Endothelial cell (in vitro differentiated cells): ENCODE measurements at places on chromosomes 7 and 10. TPM values are rescaled to one million over a fixed set of nuclear protein-coding genes. Genes with fewer than 3 reads are reported as not detected.

- peak overlapping the region; percentile 26 for H3K4me3 ChIP-seq
- peaks cover 22% of the 10 kb centered on the region for H3K4me1 ChIP-seq
- no peak for DNase-seq
- peaks cover 18% of the 10 kb centered on the region for H3K36me3 ChIP-seq
Measured at GRCh38 chr10:95233377-95234034, 39.5 kb downstream of the ACSM6 start.

DNA sequence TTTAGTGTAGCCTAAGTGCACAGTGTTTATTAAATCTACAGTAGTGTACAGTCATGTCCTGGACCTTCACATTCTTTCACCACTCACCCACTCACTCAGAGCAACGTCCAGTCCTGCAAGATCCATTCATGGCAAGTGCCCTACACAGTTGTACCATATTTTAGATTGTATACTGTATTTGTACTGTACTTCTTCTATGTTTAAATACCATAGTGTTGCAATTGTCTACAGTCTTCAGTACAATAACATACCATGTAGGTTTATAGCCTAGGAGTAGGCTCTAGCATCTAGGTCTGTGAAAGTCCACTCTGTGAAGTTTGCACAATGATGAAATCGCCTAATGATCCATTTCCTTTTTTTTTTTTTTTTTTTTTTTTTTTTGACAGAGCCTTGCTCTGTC, 12.0 kb downstream of the EEPD1 start:
- no peak overlapping the region for H3K4me3 ChIP-seq
- DNase-seq, result no peak
- peaks cover 3% of the 10 kb centered on the region for H3K27me3 ChIP-seq
- peaks cover 3% of the 10 kb centered on the region for H3K4me1 ChIP-seq

ZNF488 gene
- total RNA-seq, result 0.41 TPM

- H3K4me3 ChIP-seq, result no peak overlapping the region
- no peak for DNase-seq
- no peaks in the 10 kb centered on the region for H3K27me3 ChIP-seq
- peak overlapping the region; percentile 70 for H3K27ac ChIP-seq
Measured at GRCh38 chr7:133613250-133613790, 360.4 kb downstream of the EXOC4 start.

- peak; percentile 76 for DNase-seq
- peaks cover 2% of the 10 kb centered on the region for H3K27me3 ChIP-seq
- peak overlapping the region; percentile 64 for H3K27ac ChIP-seq
- H3K4me3 ChIP-seq, result peak overlapping the region; percentile 42
Measured at GRCh38 chr10:92839191-92840085, 8.9 kb upstream of the EXOC6 start.

OR2A42 gene
- 0.08 TPM for total RNA-seq

DNA sequence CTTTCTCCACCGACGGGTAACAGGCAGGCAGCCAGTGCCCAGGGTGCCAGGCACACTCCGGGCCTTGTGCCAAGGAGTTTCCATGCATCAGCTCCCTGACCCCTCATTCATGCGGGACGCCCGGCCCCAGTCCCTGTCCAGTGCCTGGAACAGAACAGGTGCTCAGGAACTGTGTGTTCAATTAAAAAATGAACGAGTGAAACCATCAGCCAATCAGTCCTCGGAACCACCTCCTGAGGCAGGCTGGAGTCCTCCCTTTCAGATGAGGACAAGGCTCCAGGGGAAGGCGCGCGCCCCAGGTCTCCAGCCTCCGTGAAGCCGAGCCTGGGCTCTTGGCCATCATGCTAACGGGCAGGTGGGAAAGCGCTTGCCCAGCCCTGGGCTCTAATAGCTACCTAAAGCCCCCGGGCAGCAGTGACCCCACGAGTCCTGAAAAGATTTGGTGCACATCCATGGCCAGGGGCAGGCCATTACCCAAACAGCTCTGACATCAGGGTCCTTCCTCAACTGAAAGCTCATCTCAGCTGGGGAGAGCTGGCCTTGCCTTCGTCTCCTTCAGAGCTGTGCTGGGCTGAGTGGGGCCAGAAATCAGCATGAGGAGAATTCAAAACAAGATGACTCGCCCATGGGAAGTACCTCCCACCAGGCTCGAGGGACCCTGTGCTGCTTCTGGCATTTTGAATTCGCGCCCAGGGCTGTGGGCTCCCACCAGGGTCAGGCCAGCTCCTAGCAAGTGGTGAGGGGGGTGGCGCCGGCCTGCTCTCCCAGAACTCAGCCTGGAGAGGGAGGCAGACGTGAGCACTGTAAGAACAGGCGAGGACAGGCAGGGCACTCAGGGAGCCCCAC, 200.5 kb downstream of the MAD1L1 start:
- no peak overlapping the region for H3K4me3 ChIP-seq
- no peak for DNase-seq
- H3K4me1 ChIP-seq, result peaks cover 2% of the 10 kb centered on the region
- H3K27me3 ChIP-seq, result peaks cover 2% of the 10 kb centered on the region
- peaks cover 10% of the 10 kb centered on the region for H3K36me3 ChIP-seq

- H3K4me3 ChIP-seq, result no peak overlapping the region
- H3K4me1 ChIP-seq, result peaks cover 7% of the 10 kb centered on the region
- H3K27me3 ChIP-seq, result peaks cover 3% of the 10 kb centered on the region
- H3K27ac ChIP-seq, result no peak overlapping the region
- H3K36me3 ChIP-seq, result no peaks in the 10 kb centered on the region
Measured at GRCh38 chr10:35300063-35300699, 36.1 kb upstream of the CCNY start.

DNA sequence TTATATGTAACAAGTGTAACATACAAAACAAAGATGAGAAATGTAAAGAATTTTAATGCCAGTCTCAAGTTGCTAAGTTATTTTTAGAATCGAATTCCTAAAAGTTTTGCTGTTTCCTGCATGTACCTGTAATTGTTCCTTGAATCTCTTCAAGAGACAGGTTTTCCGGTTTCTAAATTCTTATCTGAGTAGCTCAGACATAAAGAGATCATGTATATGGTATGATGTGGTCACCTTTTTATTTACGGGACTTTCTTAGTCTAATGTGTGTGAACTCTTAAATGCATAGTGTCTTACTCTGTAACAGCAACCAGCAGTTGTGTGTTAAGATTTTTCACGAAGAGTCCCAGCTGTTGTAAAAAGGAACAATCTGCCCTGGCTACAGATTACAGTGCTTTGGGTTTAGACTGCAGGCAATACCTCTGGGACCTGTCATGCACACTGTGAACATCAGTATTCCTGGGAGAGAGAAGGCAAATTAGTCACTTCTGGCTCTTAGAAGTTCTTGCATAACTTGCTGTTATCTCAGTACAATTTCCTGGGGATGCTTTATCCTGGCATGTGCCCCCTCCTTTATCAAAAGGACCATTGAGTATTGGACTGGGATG, 263.4 kb downstream of the BICC1 start:
- H3K27me3 ChIP-seq, result no peaks in the 10 kb centered on the region
- peaks cover 4% of the 10 kb centered on the region for H3K4me1 ChIP-seq
- DNase-seq, result no peak
- no peaks in the 10 kb centered on the region for H3K36me3 ChIP-seq

DNA sequence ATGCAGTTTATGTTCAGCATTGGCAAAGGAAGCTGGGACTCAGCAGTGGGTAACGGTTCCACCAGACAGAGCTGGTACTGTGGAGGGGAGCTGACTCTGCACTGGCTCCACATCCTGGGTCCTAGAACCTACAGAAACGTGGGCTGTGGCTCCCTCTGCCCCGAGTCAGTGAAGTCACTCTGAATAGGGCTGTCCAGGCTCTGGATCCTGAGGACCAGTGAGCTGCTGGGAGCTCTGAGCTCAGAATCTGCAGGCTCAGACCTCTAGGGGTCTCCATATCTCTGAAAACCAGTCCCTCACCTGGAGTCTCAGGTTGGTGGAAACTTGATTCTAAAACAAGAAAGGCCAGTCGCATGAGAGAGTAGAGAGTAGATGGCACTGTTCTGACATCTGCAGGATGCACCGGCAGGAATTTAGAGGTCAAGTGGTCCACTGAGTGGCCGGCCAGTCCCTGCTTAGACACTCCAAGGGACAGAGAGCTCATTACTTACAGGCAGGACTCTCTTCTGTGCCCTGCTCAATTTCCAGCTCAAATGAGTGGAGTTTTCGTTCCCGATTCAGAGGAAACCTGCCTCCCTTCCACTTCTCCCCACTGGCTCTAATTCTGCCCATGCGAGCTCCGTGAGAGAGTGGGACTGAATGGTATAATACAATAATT, 18.6 kb downstream of the NPFFR1 start:
- no peak overlapping the region for H3K27ac ChIP-seq
- H3K36me3 ChIP-seq, result no peaks in the 10 kb centered on the region
- H3K27me3 ChIP-seq, result peaks cover 5% of the 10 kb centered on the region
- peak; percentile 22 for DNase-seq

CRYGN gene
- not detected for total RNA-seq

MRC1 gene
- total RNA-seq, result 35.7 TPM

DNA sequence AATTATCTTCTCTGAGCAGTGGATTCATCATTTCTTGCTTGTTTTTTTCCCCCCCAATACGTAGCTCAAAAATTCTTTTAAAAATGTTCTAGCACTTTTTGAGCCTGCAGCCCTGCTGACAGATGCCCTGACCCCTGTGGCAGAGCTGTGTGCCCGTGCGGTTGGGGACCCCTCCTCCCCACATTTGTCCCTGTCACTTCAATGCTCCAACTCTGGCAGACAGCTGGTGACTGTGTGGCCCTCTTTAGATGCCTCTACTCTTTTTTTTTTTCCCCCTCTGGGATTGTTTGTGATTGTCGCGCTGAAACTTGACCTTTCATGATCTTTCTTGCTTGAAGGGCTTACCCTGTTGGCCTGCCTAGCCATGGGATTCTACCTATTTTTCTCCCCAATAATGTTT, 214.1 kb downstream of the TMEM178B start:
- peaks cover 7% of the 10 kb centered on the region for H3K27me3 ChIP-seq
- DNase-seq, result no peak
- H3K36me3 ChIP-seq, result no peaks in the 10 kb centered on the region

DNA sequence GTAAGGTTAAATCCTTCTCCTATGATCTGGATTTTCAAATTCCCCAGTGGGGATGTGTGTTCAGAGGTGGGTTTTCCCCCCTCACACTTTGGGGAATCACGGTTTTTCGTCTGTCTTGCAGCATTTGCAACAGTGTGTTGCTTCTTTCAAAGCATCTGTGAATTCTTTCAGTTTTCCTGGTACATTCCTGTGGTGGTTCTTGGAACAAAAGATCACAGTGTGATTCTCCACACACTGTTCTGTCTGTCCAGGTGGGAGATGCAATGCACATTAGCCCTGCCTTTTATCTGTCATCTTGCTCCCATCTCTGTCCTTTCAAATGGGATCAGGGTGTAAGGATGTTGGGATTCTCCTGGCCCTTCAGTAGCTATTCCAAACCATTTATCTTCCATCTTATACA, 11.8 kb downstream of the AGK start:
- peak overlapping the region; percentile 1 for H3K4me3 ChIP-seq
- H3K4me1 ChIP-seq, result no peaks in the 10 kb centered on the region
- peaks cover 42% of the 10 kb centered on the region for H3K36me3 ChIP-seq

TMEM176B gene
- total RNA-seq, result 1.4 TPM

GNGT1 gene
- total RNA-seq, result not detected

- H3K4me1 ChIP-seq, result no peaks in the 10 kb centered on the region
- no peak overlapping the region for H3K27ac ChIP-seq
- peaks cover 5% of the 10 kb centered on the region for H3K36me3 ChIP-seq
Measured at GRCh38 chr7:105454095-105454747, 65.5 kb upstream of the SRPK2 start.

DNA sequence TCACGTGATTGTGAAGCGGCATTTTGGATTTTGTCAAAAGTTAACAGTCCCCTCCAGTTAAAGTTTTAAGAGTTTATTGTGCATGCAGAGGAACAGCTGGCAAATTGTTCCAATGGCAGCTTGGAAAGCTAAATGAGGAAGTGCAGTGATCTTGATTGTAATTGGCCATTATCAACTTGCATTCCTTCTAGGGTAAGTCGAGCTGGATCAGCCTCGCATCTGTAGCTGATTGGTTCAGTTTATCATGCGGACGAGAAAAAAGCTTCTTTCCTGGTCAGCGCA, 566 bp downstream of the ZNF789 start:
- peak overlapping the region; percentile 100 for H3K4me3 ChIP-seq
- peak overlapping the region; percentile 85 for H3K27ac ChIP-seq
- no peak for DNase-seq
- H3K36me3 ChIP-seq, result peaks cover 18% of the 10 kb centered on the region

ZNF503 gene
- total RNA-seq, result 8.9 TPM

DNA sequence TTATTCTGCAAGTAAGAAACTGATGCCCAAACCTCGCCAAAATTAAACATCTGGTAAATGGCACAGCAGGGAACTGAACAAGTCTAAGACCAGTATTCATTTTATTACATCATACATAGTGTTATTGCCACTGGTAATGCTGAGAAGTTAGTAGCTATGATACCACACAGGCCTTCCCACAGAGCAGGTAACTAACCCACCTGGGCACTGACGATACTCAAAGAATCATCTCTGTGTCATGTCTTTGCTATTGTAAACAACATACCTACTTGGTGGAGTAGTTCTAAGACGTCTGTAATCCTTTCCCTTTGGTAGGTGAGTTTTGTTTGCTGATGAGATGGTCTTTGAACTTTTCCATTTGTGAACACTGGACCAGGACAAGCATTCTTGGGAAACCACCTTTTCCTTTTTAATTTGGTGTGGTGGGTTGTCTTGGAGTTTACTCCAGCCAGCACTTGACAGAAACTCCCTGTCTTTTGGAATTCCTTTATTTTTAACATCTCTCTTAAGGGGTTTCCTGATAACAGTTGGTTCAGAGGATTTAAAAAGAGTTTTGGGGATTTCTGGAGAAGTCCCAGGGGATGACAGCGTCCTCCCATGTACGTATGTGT, 40.9 kb downstream of the PDSS1 start:
- DNase-seq, result no peak
- H3K4me3 ChIP-seq, result no peak overlapping the region
- no peaks in the 10 kb centered on the region for H3K4me1 ChIP-seq
- peaks cover 6% of the 10 kb centered on the region for H3K36me3 ChIP-seq
- H3K27me3 ChIP-seq, result no peaks in the 10 kb centered on the region

DNA sequence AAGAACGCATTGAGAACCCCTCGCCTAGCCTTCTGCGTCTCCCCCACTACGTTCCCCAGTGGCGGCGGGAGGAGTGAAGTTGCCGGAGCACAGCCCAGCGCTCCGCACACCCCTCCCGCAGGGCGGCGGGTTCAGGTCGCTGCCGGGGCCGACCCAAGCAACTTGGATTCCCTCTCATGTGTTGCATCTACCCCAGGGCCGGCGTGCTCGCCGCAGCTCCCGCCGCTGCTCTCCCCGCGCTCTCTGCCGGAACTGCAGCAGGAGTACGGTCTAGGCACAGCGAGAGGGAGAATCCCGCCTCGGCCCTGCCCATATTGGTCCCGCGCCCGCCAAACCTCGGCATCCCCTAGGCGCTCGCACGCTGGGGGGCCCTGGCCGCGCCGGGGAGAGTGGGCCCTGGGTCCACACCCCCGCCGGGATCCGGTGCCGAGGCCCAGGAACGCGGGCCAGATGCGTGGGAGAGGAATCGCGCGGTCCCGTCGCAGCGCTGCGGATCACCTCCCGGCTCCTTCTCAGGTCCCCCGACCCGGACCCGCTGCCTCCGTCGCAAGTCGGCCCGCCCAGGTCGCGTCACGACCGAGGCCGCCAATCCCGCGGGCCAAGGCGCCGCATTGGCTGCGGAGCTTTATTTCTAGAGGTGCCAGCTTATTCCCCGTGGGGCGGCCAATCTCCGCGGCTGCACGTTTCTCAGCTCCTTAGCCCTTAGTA, 648 bp upstream of the TMEM243 start:
- peaks cover 10% of the 10 kb centered on the region for H3K36me3 ChIP-seq
- H3K4me3 ChIP-seq, result peak overlapping the region; percentile 97
- H3K27me3 ChIP-seq, result peaks cover 12% of the 10 kb centered on the region
- H3K4me1 ChIP-seq, result peaks cover 32% of the 10 kb centered on the region
- DNase-seq, result peak; percentile 85

GRCh38 chr10:62815381-62816075, 638 bp downstream of the EGR2 start:
- no peak overlapping the region for H3K27ac ChIP-seq
- H3K4me3 ChIP-seq, result peak overlapping the region; percentile 91
- peaks cover 20% of the 10 kb centered on the region for H3K4me1 ChIP-seq
- peaks cover 52% of the 10 kb centered on the region for H3K27me3 ChIP-seq
- DNase-seq, result no peak

GRCh38 chr10:102508506-102508905, 4.7 kb downstream of the SUFU start:
- no peak overlapping the region for H3K27ac ChIP-seq
- H3K4me1 ChIP-seq, result peaks cover 16% of the 10 kb centered on the region
- peaks cover 1% of the 10 kb centered on the region for H3K27me3 ChIP-seq
